CD4-positive, alpha-beta T cell treated with Interleukin-15 for 4 hours (primary cell): ENCODE measurements at places on chromosomes 7 and 10.

GRCh38 chr7:21902240-21902639, 43.5 kb downstream of the CDCA7L start:
- no peak for DNase-seq

DNA sequence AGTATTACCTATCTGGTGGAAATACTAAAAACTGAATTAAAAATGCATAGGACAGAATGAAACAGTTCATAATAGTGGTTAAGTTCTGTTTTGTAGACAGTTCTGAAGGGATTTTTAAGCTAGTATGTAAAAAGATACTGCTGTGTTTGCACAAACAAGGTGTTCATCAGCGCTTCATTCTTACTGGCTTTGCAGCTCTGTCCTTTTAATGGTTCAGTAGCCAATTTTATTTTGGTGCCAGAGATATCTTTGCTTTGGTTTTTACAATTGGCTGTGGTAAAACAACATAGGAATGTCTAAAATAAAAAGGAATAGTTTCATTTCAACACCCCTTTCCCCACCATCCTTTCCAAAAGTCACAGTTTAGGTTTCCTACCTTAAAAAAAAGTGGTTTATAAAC, 33.0 kb downstream of the STAM start:
- no peak for DNase-seq

DNA sequence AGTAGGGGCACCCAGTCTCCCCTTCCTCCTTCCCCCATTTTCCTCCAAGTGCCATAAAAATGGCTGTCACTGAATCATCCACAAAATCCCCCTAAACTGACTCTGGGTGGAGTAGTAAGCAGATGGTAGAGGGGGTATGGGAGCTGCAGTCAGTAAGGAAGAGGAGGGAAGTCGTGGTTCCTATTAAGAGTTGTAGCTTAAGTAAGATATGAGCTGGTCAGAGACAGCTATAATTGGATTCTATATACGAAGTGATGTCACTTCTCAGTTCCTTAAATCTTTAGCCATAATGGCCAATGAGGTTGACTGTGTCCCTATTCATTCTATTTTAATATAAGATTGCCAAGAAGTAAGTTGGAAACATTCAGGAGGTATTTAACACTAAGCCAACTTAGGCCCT, 131.7 kb downstream of the SLC16A9 start:
- DNase-seq = no peak

DNA sequence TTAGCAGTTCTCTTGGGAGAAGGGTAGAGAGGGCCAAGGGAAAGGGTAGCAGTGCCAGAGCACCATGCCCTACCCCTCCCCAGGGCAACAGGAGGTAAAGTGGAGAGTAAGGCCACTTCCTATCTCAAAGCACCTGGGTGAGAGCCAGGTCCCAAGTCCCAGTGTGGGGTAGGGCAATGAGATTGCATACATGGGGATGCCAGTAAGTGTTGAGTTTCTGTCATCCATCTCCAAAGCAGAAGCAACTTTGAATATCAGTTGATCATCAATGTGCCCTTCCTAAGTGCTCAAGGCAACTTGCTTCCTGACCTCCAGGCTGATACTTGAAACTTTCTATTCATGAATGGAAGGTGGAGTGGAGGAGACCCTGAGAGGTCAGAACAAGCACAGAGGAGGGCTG, 2.2 kb upstream of the CAMK2G start:
- DNase-seq = no peak
